ENCODE measurements at places on chromosomes 6 and 20.

GRCh38 chr6:38836585-38836984 is 121.5 kb downstream of the DNAH8 start:
- DNase-seq = no peak

DNA sequence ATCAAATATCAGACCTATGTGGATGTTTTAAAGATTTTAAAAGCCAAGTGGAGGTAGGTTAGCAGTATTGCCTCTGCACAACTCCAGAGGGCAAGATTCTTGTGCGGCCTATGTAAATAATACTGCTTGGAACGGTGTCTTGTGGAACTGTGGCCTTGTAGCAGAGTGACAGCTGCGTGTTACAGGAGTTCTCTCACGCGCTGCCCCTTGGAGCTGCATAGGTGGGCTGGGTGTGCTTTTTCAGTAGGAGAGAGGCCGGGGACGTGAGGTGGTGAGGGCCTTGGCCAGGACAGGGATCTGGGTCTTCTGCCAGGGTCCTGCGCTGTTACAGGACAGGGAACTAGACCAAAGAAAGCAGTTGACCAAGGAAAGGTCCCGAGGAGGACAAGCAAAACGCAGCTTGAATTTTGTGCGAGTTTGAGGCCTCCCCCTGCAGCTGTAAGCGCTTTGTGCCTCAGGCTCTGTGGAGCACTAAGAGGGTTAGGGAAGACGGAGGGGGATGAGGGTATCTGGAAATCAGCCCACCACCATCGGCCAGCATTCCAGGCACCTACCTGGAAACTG is 1.5 kb downstream of the TMEM181 start:
- no peak for DNase-seq

DNA sequence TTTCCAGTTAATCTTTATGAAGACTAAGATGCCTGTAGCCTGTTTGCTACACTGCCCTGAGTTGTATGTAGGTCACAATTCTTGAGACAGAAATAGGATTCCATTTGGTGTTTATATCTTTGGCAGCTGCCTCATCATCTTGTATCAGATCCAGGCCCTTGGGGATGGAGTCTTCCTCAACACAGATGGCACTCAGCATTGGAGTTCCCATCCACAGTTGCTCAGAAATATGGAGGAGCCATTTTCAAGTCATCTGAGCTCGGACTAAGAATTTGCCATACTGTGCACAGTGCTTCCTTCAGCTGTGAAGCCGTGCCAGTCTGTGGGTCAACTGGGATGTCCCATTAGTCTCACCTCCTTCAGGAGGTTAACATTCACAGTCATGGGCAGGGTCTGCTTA is 156.6 kb downstream of the ZDHHC14 start:
- no peak for DNase-seq

DNA sequence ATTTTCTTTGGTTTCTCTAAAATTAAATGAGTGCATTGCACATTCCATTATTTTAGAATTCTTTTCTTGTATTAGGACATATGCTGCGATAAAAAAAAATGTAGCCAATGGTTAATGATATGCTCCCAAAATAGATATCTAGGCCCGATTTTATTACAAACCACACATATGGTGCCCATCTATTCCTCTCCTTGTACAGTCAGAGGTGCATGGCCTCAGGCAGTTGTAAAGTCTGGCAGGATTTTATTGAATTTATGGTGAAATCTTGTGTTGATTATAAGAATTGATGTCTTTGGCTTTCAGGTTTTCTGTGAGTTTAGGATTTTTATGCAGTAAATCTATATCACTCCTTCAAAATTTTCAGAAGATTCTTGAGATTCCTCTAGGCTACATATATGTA is 192.2 kb downstream of the RFPL4B start:
- DNase-seq = no peak

GRCh38 chr20:10786678-10787077 is 112.9 kb upstream of the JAG1 start:
- DNase-seq = no peak

- no peak for DNase-seq
Measured at GRCh38 chr6:56869346-56869745, 85.6 kb upstream of the BEND6 start.

DNA sequence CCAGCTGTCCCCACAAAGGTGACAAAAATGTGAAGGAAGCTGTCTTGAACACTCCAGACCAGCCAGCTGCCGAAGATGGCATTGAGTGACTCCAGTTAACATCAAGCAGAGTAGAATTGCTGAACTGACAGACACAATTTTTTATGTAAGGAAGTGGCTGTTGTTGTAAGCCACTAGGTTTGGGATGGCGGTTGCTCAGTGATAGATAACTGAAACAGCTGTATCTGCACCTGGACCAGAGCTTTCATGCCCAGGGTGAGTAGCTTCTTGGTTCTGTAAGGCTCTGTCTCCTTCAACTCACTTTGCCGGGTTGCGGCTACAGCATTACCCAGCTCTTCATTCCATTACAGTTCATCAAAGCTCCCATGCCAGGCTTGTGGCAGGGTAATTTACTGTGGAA is 49.7 kb upstream of the DDR1 start:
- no peak for DNase-seq

Measured in AG09319 (cell line).